ENCODE measurements at places on chromosomes 3 and 15.

DNA sequence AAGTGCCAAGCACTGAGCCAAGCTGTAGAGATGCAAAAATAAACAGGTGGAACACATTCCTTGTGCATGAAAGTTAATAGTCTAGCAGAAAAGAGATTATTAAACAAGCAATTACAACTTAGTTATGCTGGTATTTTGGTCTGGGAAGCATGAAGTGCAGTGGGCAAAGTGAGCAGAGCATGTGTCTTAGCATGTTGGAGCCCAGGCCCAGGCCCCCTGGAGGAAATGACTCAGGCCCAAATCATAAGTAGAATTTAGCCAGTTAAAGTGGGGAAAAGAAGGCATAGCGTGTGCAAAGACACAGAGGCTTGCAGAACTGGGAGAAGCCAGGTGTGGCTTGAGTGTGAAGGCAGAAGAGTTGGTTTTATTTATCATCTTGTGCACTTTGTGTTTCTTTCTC is 163.8 kb upstream of the ATP11B start:
- DNase-seq = no peak

DNA sequence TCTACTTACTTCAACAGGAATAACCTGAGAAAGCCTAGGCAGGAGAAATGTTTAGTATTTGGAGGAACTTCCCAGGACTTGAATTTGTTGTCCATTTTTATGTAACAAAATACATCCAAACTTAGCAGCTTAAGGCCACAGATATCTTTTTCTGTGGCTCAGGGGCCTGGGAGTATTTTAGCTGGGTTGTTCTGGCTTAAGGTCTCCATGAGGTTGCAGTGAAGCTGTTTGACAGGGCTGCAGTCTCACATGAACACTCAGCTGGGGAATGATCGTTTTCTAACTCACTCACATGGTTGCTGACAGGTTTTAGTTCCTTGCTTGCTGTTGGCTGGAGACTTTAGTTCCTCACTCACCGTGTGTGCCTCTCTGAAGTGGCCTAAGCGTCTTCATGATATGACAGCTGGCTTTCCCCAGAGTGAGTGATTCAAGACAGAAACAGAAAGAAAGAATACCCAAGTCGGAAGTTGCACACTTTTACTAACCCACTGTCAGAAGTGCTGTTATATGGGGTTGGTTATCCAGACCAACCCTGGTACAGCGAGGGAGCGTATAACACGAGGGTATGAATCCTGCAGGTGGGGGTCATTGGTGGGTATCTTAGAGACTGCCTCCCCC is 229.7 kb upstream of the TBL1XR1 start:
- no peak for DNase-seq

GRCh38 chr3:13657660-13658435 is 108.9 kb downstream of the FBLN2 start:
- DNase-seq = peak; percentile 89

GRCh38 chr15:41263891-41264351 is 32.9 kb downstream of the CHP1 start:
- no peak for DNase-seq

DNA sequence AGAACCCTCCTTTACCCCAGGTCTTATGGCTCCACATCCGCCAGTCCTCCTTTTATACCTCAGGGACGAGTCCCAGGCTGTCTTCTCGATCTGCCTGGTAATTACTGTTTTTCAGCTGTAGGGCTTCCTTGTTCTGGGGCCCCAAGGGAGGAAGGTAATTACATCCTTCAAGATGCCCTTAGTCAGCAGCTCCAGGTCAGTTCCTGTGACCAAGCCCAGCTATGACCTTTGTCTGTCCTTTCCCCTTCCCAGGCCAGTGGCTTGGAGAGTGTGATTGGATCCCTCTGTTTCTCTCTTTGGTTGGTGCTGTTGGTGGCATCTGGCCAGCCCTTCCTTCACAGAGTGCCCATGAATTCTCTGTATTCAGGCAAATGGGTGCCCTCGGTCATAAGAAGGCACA is 92.6 kb downstream of the AAGAB start:
- DNase-seq = no peak

- no peak for DNase-seq
Measured at GRCh38 chr3:157499342-157499963, 3.8 kb downstream of the VEPH1 start.

GRCh38 chr3:118912188-118912587 is 122.5 kb downstream of the IGSF11 start:
- DNase-seq = no peak

Data from frontal cortex (tissue), 4 donors.